CD4-positive, alpha-beta T cell treated with Interleukin-4 for 4 hours (primary cell): ENCODE measurements at places on chromosomes 12 and 14.

DNA sequence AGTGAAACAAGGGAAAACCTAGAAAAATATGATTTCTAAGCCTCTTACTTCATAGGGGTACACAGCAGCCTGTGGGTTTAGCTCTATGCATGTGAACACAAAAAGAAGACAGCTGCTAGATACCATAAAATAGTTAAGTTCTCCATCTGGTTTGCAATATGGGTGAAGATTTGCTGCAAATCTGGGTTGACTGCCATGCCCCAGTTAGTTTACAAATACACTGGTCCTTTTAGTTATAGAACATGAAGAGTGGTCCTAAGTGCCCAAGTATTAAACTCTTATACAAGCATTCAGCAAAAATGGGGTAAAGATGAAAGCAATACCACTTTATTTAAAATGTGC lies 176.1 kb downstream of the AEBP2 start:
- no peak for DNase-seq

DNA sequence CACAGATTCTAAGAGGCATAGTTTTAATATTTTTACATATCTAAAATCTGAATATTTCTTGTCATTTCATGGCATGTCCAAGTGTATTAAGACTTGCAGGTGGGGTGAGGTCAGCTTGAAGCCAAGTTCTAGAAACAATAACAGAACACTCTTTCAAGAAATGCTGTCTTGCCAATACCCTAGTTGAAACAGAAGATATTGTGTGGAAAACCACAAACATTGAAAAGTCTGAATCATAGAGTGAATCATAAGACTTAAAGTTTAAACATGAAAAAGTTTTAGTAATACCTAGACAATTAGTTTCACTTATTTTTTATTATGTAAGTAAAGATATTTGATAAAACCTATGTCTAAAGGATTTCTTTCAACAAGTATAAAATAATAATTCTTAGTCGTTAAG lies 191.5 kb upstream of the CAND1 start:
- no peak for DNase-seq

DNA sequence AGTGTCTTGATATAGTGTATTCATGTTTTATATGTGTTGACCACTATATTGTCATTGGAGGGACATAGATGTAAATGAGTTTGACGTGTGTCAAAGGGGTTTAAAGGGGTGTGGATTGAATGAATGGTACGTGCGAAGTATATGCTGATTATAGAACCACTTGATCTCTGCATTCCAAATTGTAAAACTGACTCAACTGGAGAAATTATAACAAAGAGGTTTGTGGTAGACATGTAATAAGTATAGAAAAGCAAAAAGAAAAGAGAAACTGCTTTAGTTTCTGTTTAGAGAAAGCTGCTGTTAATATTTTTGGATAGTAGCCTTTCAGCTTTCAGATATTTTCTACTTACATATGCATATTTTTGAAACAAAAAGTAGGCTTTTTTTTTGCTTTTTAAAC lies 8.9 kb upstream of the MYRFL start:
- no peak for DNase-seq

DNA sequence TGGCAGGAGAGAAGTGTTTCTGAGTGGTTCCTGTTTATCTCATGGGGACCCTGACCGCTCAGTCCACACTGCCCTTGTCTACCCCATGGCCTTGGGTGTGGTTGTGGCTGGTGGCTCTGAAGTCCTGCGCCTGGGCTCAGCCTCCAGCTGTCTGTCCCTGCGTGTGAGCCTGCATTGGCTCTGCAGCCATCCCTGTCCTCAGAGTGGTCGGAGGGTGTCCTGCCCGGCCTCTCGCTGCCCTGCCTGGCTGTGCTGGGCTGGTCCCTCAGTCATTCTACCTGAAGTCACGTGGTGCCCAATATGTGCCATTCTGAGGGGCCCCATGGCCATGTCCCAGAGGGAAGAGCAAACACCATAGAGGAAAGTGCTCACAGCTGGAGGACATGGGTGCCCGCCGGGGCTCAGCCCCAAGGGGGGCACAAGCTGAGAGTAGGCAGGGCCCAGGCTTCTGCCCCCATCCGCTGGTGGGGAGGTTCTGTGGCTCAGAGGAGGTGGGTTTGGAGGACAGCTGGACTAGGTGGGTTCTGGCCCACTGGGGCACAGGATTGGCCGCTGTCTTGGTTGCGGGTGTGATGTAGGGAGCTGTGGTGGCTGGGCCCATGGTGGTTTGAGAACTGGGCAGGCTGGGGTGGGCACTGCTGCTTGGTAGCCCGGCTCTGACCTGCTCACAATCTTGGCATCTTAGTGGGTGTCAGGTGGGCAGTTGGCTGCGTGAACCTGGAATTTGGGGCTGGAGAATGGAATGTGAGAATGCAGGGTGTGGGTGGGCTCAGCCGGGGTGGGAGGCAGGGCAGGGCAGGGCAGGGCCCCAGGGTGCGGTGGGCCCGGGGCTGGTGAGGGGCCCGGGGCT lies 11.6 kb downstream of the TEDC1 start:
- no peak for DNase-seq

- DNase-seq: no peak
Observed at GRCh38 chr12:76103958-76104357, 19.5 kb upstream of the NAP1L1 start.

DNA sequence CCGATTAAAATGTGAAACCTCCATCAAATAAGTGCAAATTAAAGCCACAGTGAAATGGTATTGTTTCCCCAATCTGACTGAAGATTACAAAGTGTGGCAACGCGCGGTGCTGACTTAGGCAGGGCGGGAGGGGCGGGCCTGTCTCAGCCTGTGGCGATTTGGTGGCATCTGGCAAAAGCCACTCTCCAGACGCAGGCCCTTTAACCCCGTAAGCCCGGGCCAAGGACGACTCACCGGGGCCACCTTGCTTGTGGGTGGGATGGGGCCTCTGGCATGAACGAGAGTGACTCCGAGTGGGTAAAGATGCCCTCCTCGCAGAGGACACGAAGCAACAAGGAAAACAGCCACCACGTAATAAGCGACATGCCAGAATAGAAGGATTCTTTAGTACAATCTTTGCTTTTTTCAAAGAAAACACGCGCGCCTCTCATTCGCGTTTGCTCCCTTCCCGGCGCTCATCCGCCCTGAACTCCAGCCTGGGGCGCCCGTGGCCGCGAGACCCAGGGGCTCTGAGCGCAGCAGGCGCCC lies 815 bp downstream of the DEGS2 start:
- no peak for DNase-seq

- no peak for DNase-seq
Observed at GRCh38 chr12:127886827-127887226, 380.1 kb upstream of the TMEM132C start.

DNA sequence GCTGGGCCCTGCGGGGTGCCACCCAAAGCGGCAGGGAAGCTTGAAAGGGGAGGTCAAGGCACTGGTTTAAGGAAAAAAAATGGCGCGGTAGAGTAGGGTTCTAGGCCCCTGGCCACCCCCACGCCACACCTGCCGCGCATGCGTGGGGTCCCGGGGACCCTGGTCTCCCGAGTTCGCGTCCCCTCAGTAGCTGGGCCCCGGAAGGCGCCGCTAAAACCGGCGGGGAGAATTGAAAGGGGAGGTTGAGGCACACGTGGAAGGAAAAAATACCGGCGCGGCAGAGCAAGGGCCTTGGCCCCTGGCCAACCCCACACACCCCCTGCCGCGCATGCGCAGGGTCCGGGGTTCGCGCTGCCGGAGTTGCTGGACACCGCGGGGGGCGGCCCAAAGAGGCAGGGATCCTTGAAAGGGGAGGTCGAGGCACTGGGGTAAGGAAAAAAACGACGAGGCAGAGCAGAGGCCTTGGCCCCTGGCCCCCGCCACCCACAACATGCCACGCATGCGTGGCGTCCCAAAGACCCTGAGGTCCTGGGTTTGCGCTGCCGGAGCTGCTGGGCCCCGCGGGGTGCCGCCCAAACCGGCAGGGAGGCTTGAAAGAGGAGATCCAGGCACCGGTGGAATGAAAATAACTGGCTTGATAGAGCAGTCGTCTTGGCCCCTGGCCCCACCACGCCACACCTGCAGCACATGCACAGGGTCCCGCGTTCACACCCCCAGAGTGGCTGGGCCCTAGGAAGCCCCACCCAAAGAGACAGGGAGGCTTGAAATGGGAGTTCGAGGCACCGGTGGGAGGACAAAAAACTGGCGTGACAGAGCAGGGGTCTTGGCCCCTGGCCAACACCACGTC lies 314.5 kb downstream of the ALG10 start:
- no peak for DNase-seq

DNA sequence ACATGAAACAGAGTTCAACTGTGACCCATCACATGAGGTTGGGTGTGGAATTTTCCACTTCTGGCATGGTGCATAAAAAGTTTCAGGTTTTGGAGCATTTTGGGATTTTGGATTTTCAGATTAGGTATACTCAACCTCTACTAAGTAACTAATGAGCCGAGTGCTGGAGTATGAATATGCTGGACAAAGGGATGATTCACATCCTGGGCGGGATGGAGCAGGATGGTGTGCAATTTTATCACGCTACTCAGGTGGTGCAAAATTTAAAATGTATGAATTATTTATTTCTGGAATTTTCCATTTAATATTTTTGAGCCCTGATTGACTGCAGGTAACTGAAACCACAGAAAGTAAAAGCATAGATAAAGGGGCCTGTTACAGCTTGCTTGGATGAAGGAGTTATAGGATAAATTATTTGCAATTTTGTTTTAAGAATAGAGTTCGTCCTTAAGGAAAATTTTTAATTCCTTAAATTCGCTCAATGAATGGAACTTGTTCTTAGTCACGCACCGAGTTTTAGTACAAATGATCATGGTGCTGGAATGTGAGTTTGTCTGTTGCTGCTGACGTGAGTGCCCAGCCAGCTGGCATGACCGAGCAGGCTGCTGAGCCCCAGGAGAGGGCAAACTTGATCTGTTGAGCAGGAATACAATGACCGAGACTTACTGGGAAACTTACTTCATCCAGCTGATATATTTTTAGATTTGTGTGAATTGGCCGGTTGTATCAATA lies 176.3 kb downstream of the ESR2 start:
- DNase-seq: no peak

- DNase-seq: no peak
Observed at GRCh38 chr12:18718462-18718861, 19.4 kb downstream of the PLCZ1 start.

DNA sequence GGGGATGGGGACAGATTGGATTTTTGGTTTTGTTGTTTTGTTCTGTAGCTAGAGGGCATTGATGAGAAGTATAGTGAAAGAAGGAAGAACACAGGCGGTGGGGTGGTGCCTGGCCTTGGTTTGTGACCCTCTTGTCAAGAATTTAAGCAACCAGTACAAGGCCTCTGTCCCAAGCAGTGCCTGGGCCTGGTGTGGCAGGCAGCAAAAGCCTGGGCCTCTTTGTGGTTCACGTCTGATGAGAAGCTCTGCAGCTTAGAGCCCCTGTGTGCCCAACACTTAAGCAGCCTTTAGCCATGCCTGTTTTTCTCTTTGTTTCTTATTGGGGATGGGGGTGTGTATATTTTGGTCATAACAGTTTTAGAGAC lies 98.0 kb downstream of the PPP2R5C start:
- DNase-seq: no peak

DNA sequence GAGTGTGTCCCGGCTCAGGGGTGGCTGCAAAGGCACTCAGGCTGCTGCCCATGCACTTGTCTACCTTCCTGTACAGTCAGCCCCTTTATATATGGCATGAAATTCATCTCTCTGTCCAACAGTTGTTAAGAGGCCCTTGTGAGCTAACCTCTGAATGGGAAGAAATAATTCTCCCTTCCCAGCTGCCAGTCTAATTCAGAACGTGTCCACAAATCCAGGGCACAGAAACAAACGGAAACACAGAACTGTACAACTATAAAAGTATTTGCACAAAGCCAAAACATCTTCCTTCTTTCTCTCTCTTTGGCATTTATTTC lies 849 bp downstream of the KRT5 start:
- DNase-seq: no peak

GRCh38 chr12:90473831-90474230 lies 481.1 kb downstream of the CCER1 start:
- DNase-seq: no peak

DNA sequence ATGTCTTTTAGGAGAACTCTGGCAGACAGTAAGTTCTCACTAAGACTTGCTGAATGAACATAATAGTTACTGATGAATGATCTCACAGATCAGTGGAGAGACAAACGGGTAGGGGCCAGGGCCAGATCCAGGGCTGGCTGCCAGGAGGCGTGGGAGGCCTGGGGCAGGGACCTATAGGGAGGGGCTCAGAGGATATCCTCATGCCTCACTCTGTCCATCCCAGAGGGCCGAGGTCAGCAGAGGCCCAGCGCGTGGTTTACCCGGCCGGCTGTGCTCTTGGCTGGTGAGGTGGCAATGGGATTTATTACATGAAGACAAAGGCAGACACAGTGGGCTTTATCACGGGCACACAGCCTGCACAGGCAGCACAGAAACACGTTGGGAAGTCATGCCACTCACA lies 85.4 kb downstream of the CHGA start:
- DNase-seq: no peak

DNA sequence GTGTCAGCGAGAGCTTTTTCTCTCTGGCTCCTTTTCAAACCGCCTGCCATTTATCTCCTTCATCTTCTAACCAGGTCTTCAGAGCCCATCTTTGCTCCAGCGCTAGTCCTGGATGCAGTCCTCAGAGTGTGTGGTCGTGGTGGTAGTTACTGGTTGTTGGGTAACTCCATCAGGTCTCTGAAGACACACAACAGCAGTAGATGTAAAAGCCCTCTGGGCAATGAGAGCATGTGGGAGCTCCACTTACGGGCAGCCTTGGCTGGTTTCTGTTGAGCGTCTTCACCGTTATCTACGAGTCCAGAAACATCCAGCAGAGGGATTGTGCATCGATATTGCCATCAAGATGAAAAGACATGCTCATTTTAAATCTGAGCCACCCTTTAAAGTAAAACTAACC lies 61.2 kb downstream of the FBXL14 start:
- DNase-seq: peak; percentile 29

- DNase-seq: no peak
Observed at GRCh38 chr12:52147964-52148463, 43.8 kb downstream of the KRT80 start.

DNA sequence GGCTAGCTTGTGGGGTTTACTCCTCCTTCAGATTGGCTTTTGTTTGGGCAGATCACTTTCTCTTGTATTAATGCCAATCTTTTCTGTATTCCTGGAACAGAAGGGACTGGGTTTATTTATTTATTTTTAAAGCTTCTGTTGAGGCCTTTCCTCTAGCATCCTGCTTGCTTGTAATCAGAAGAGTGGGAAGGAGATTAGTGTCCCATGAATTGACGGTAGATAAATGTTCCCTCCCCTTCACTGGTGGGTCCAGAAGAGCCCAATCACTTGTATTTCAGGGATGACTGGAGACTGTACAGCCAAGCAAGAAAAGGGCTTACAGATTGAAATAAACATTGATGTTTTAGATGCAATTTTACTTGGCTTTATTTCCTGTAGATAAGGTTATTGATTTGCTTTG lies 71.0 kb downstream of the LIN52 start:
- no peak for DNase-seq

DNA sequence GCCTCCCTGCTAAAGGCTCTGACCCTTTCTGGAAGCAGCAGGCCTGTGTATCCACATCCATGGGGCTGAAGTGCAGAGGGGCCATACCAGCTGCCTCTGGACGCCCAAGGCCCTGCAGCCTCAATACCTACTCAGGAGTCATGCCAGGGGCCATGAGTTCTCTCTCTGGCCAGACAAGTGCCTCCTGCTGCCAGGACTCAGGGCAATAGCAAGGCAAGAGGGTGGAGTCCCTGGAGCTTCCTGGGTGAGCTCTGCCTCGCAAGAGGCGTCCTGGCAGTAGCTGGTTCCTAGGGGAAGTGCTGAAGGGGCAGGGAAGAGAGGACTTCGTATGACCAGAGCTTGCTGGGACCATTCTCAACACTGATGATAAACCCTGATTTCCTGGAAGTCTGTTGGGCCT lies 10.9 kb upstream of the ENDOU start:
- DNase-seq: no peak
